Muscle of leg (tissue), 16 donors: ENCODE measurements at places on chromosomes 16 and 17. TPM values are rescaled to one million over a fixed set of nuclear protein-coding genes. Genes with fewer than 3 reads are reported as not detected.
A peak's percentile ranks its signal among the peaks of the same experiment; 100 is the strongest.

GRCh38 chr16:26651884-26652283 lies 414.8 kb upstream of the C16orf82 start:
- DNase-seq = no peak
- no peak overlapping the region for H3K27ac ChIP-seq
- no peaks in the 10 kb centered on the region for H3K36me3 ChIP-seq
- no peak overlapping the region for H3K4me3 ChIP-seq
- H3K27me3 ChIP-seq = no peaks in the 10 kb centered on the region

DNA sequence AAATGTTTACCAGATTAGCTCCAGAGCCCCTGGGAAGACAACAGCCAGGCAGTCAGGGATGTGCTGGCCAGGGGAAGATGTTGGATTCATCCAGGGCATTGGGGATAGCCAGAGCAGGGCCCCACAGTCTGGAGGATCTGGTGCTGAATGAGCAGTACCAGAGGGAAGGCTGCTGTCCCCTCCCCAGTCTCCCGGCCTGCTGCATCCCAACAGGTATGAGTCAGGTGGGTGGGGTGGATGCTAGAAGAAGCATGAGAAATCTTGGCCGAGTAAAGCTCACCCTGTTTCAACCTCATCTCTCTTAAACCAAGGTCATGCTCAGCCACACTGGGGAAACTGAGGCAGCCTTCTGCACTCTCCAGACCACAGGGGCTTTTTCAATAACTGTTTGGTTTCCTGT lies 71.9 kb upstream of the SEC14L1 start:
- no peak overlapping the region for H3K27ac ChIP-seq
- H3K4me1 ChIP-seq = peaks cover 2% of the 10 kb centered on the region
- DNase-seq = no peak
- H3K4me3 ChIP-seq = no peak overlapping the region
- no peaks in the 10 kb centered on the region for H3K36me3 ChIP-seq

GRCh38 chr17:7589891-7590691 lies at the start of gene SOX15:
TSS of gene SOX15 (minus strand) at chr17:7590094. CDS start at chr17:7589676, 418 bp downstream.
- peak; percentile 80 for DNase-seq
- H3K27ac ChIP-seq = peak within 1 kb of the TSS; percentile 18
- H3K36me3 ChIP-seq = peaks cover 63% of the 10 kb centered on the region

GRCh38 chr16:78309763-78310162 lies 210.3 kb downstream of the WWOX start:
- no peak overlapping the region for H3K27ac ChIP-seq
- H3K36me3 ChIP-seq = no peaks in the 10 kb centered on the region

DNA sequence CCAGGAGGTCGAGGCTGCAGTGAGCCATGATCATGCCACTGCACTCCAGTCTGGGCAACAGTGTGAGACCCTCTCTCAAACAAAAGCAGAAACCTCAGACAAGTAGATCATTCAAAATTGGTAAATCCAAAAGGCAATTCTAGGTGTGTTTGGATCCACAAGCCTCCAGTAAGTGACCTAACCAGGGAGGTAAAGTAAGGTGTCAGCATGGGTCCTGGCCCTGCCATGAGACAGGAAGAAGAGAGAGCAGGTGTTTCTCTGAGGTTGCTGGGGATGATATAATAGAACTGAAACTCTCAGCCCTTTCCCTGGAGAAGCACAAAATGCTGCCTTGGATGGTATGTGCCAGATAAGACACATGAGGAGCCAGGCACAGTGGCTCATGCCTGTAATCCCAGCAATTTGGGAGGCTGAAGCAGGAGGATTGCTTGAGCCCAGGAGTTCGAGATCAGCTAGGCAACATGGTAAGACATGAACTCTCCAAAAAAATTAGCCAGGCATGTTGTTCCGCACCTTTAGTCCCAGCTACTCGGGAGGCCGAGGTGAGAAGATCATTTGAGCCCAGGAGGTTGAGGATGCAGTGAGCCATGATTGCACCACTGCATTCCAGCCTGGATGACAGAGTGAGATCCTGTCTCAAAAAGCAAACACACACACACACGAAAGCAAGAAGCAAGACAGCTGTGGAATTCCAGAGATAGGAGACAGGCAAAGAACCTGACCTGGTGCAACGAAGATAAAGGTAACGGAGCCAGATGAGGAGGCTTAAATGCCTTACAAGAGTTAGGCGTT lies 6.5 kb downstream of the TM4SF5 start:
- H3K4me1 ChIP-seq = no peaks in the 10 kb centered on the region
- H3K27ac ChIP-seq = no peak overlapping the region
- DNase-seq = no peak
- peaks cover 27% of the 10 kb centered on the region for H3K27me3 ChIP-seq
- H3K4me3 ChIP-seq = no peak overlapping the region

DNA sequence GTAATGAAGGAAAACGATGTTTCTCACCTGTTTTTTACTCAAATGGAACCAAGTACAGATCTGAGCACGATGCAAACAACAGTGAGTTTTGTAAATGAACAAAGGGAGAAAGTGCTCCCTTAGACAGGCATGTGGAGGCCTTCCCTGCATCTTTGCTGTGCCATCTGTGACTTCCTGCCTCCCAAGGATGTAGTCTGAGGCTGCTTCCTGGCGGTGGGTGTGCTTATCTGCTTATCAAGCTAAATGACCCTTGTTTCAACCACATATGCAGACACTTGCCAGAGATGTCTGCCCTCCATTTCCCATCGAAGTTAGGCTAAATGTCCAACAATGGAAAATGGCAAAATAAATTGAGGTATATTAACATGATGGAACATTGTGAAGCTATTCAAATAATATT lies 34.6 kb downstream of the RGS9 start:
- peaks cover 3% of the 10 kb centered on the region for H3K27me3 ChIP-seq
- H3K27ac ChIP-seq = no peak overlapping the region
- no peak overlapping the region for H3K4me3 ChIP-seq
- no peaks in the 10 kb centered on the region for H3K36me3 ChIP-seq
- no peaks in the 10 kb centered on the region for H3K4me1 ChIP-seq

GRCh38 chr17:13759518-13760335 lies 158.0 kb upstream of the HS3ST3A1 start:
- H3K27ac ChIP-seq = no peak overlapping the region
- H3K27me3 ChIP-seq = no peaks in the 10 kb centered on the region
- H3K4me1 ChIP-seq = no peaks in the 10 kb centered on the region
- no peak overlapping the region for H3K4me3 ChIP-seq
- H3K36me3 ChIP-seq = no peaks in the 10 kb centered on the region

PHKB gene
- 47.1 TPM for total RNA-seq

KCNH6 gene
- not detected for total RNA-seq
